ENCODE measurements at places on chromosomes 16 and 17.

DNA sequence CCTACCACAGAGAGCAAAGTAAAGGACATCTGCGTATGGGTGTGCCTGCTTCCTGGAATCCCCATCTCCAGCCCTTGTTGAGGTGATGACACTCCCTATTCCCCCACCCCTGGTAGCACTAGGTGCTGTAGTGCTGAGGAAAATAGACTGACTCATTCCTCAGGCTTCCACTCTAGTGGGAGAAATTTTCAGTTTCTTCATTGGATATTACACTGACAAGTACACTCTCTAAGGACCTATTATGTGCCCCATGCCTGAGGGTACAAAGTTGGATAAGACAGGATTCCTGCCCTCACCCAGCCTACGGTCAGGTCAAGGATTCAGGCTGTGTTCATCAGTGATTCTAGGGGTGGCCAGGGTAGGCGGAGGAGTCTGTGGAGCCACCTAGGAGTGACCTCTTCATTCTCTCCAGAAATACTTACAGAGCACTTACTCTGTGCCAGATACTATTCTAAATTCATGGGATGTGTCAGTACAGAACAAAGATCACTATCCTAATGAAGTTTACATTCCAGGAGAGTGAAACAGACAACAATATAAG, 4.5 kb upstream of the ZC3H7A start:
- DNase-seq, result no peak

- DNase-seq, result no peak
Observed at GRCh38 chr17:39643271-39643670, 6.3 kb downstream of the STARD3 start.

DNA sequence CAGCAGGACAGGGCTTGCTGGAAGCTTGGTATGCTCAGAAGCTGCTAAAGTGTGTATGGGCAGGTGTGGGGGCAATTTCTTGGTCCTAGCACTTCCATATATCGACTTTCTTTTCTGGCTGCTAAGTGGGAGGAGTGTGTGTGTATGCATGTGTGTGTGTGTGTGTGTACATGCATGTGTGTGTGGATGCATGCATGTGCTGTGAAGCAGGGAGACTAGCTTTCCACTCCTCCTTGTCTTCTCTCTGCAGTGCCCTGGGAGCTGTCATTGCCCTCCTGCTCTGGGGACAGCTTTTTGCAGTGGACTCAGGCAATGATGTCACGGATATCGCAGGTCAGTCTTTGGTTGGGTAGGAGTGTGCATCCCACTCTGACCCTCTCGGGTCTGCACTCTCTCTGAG, 1.6 kb downstream of the HP start:
- DNase-seq, result no peak

- no peak for DNase-seq
Observed at GRCh38 chr16:68481636-68482035, 33.3 kb upstream of the SMPD3 start.

GRCh38 chr17:79476074-79476652, 134.7 kb downstream of the RBFOX3 start:
- DNase-seq, result no peak

All from stimulated activated CD8-positive, alpha-beta memory T cell treated with anti-CD3 and anti-CD28 coated beads, Interleukin-4, amount 100 ng/mL, for 1 hour (primary cell).